ENCODE measurements at places on chromosomes 5 and 9. TPM values are rescaled to one million over a fixed set of nuclear protein-coding genes. Genes with fewer than 3 reads are reported as not detected.

Gene EPB41L4A
- 1.9 TPM for total RNA-seq

Gene SLC36A3
- not detected for total RNA-seq

Gene TRIM7
- 4.0 TPM for total RNA-seq

Gene TTC16
- total RNA-seq: not detected

Gene GZMA
- not detected for total RNA-seq

Gene PCDHA9
- 0.36 TPM for total RNA-seq

Gene TLE1
- total RNA-seq: 28.7 TPM

Gene CDHR2
- not detected for total RNA-seq

Gene NEUROG1
- total RNA-seq: not detected

Gene RNF183
- total RNA-seq: not detected

Gene TRPM6
- 0.12 TPM for total RNA-seq

Gene ARL14EPL
- total RNA-seq: 0.32 TPM

Gene NADK2
- total RNA-seq: 36.4 TPM

Gene HAVCR2
- 0.16 TPM for total RNA-seq

Gene EIF4E1B
- not detected for total RNA-seq

Gene CDH6
- 1.5 TPM for total RNA-seq

Gene PGM5
- 0.85 TPM for total RNA-seq

Gene HRH2
- total RNA-seq: 1.3 TPM

Gene MACROH2A1
- 158 TPM for total RNA-seq

Gene PTPRD
- total RNA-seq: 2.2 TPM

Gene CD74
- 13.3 TPM for total RNA-seq

Gene TPM2
- 795 TPM for total RNA-seq

Gene GARIN3
- total RNA-seq: not detected

Gene ZFP37
- total RNA-seq: 4.5 TPM

Gene CDKN2A
- 17.2 TPM for total RNA-seq

Data from hair follicle dermal papilla cell (primary cell).